ENCODE measurements at places on chromosomes 4 and X. TPM values are rescaled to one million over a fixed set of nuclear protein-coding genes. Genes with fewer than 3 reads are reported as not detected.
A peak's percentile ranks its signal among the peaks of the same experiment; 100 is the strongest.

DNA sequence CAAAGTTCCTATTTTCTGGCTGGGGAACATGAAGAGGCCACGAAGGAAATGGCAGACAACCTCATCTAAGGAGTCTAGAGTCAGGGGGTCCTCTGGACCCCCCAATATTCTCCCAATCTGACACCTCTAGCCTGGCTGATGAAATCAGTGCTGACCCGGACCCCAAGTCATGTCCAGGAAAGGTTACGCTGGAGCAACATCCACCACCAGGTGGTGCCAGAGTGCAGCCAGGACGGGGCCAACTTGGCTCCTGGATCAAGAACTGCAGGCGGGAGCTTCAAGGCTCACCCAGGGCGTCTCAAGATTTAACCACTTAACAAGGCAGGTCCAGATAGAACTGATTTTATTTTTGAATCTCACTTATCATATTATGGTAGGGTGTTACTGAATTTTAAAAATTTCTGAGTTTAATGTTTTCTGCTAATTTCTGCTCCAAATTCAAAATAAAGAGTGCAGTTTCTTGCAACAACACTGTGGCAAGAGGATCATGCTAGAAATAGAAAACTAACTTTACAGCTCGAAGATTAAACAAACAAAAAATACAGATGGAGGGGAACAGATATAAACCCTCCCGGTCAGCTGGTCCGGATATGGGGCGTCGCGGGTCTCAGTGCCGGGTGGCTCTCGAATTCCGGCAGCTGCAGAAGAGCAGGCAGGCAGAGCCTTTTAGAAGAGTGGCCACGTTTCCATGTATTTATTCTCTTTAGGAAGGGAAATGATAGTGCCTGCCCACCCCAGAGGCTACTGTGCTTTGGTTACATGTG lies 135.5 kb downstream of the AFAP1 start:
- DNase-seq, result no peak

GRCh38 chrX:24282381-24283126 lies 31.3 kb downstream of the SUPT20HL2 start:
- DNase-seq, result no peak

DNA sequence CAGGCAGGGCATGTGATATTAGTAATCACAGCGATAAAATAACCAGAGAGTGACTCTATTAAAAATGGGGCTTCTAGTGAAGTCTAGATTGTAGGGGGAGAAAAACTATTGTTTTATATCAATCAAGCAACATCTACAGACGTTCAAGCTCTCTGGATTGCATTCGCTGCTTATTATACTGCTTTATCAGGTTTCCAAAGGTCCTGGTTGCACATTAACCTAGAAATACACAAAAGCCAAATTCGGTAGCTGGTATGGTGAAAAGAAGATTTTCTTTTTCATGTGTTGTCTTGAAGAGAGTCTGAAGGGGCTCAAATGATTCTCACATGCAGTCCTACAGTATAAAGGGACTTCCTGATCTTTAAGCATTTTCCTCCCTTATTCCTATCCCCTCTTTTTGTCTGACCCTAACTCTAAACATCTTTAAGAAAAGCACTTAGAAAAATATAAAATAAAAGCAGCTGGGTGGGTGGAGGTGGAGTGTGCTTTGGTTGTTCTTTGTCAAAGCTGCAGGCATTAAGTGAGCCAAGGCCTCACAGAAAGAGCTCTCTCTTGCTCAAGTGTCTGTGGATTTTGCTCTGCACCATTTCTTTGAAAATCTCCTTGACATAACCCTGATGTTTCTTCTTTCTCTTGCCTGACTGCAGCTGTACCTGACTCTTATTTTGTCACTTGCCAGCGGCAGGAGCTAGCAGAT lies 46.1 kb downstream of the MID1IP1 start:
- DNase-seq, result no peak

- no peak for DNase-seq
Observed at GRCh38 chr4:94803181-94803580, 45.4 kb downstream of the BMPR1B start.

DNA sequence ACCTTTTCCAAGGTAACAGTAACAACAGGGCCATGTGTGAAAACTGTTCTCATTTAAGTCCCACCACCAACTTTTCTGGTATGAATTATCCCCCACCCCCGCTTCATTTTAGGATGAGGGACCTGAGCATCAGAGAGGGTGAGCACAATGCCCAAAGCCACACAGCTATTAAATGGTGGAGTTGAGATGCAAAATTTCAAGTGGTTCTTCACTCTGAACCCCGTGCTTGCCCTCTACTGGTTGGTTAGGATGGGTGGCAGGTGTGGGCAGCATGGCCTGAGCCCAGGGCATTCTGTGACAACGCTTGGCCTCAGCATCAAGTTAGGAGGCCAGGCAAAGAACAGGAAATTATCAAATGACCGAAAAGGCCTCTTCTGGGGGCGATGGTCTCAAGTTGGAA lies 33.5 kb downstream of the MED28 start:
- no peak for DNase-seq

The ADAM29 gene
- not detected for polyA plus RNA-seq

The TENM3 gene
- 14.4 TPM for polyA plus RNA-seq

DNA sequence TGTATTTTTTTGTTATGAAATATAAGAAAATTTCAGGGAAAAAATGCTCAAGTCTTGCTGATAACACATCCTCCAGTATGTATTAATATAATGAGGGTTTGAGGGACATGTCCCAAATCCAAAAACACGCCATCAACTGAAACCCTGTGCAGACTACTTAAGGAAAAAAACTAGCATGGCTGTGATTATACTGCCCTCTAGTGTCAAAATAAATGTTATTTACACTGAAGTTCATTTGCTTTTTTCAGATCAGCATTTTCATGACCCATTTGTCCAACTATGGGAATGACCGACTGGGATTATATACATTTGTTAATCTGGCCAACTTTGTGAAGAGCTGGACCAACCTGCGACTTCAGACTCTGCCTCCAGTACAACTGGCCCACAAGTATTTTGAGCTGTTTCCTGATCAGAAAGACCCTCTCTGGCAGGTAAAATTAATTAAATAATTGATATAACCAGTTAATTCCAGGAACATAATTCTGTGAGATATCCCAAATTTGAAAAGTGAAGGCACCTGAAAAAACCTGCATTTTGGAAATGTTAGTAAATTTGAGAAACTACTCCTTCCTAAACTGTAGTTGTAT lies 128.5 kb downstream of the PRSS12 start:
- peak; percentile 36 for DNase-seq

- DNase-seq, result no peak
Observed at GRCh38 chr4:59598330-59598618, 1601.9 kb upstream of the ADGRL3 start.

GRCh38 chrX:150052226-150052625 lies 113.9 kb upstream of the EOLA2 start:
- DNase-seq, result no peak

DNA sequence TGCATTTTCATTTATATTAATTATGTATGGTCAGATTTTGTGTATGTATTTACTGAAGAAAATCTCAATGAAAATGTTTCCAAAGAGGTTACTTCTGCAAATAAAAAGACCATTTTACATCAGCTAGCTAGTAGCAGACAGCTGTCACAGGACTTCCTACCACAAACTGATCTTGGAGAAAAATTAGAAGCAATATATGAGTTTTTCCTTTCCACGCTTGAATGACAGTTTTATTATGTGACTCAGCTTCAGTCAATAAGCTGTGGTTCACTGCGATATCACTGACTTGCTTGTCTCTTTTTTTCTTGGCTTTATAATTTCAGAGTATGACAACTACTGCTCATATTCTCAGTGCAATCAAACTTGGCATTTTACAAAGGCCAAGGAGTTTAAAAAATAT lies 787.4 kb upstream of the GALNTL6 start:
- no peak for DNase-seq

- no peak for DNase-seq
Observed at GRCh38 chr4:83151651-83152050, 37.1 kb upstream of the PLAC8 start.

The BEX5 gene
- polyA plus RNA-seq, result 16.6 TPM
